RPMI7951 (cell line): ENCODE measurements at places on chromosomes 2 and 18.

GRCh38 chr2:197862246-197862955 is 58.0 kb downstream of the PLCL1 start:
- no peak for DNase-seq

DNA sequence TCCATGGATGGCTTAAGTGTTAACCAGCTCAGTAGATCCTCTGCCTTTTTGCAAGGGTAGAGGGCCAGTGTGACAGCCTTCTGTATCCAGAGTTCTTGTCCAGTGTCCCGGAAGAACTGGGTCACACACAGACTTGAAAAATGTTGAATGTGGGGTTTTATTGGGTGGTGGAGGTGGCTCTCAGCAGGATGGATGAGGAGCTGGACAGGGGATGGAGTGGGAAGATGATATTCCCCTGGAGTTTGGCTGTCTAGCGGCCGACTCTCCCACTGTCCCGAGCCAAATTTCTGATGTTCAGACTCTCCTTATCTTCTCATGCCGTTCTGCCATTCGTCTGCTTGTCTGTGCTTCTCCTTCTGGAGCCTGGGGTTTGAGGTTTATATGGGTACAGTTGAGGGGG is 72.6 kb downstream of the MYO3B start:
- DNase-seq = no peak

- peak; percentile 47 for DNase-seq
These were observed 5.1 kb downstream of the SPTBN1 start for GRCh38 chr2:54461261-54461660.

DNA sequence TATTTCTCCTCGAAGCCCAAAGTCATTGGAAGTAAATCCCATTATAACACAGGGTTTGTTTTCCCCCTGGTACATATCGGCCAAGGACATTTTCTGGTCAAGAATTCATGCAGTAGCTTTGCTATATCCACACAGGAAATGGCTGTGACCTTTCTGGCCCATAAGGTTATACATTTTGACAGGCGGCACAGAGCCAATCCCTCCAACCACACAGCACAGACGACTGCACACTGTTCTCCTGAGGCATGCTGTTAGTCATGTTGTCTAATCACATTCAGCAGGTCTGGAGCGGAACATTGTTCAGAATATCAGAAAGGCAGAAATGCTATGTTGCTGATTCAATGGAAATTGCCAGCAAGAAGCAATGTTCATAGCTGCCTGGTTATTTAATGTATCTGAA is 742.3 kb upstream of the SLC8A1 start:
- DNase-seq = peak; percentile 90
